ENCODE measurements at places on chromosomes 5 and 9.

GRCh38 chr5:54254482-54255198 lies 55.7 kb downstream of the ARL15 start:
- DNase-seq: no peak

DNA sequence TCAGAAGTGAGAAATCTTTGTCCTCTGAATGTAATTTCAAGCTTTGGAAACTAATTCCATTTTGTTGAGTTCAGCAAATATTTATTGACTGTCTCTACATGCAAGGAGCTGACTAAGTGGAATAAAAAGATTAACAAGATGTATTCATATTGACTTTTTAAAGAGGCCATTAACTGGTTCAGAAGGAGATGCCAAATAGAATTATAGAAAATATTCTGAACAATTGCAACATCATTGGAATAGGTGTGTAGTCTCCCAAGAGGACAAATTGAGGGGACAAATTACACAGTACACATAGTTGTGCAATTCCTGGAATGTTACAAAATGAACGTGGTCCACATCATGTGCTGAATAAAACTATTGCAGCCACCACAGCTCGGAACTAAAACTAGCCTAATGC lies 224.2 kb downstream of the NPR3 start:
- no peak for DNase-seq

GRCh38 chr5:64505769-64506566 lies at the start of gene RGS7BP:
Gene RGS7BP (plus strand): TSS chr5:64506015. CDS start chr5:64506625, 610 bp downstream.
- no peak for DNase-seq

DNA sequence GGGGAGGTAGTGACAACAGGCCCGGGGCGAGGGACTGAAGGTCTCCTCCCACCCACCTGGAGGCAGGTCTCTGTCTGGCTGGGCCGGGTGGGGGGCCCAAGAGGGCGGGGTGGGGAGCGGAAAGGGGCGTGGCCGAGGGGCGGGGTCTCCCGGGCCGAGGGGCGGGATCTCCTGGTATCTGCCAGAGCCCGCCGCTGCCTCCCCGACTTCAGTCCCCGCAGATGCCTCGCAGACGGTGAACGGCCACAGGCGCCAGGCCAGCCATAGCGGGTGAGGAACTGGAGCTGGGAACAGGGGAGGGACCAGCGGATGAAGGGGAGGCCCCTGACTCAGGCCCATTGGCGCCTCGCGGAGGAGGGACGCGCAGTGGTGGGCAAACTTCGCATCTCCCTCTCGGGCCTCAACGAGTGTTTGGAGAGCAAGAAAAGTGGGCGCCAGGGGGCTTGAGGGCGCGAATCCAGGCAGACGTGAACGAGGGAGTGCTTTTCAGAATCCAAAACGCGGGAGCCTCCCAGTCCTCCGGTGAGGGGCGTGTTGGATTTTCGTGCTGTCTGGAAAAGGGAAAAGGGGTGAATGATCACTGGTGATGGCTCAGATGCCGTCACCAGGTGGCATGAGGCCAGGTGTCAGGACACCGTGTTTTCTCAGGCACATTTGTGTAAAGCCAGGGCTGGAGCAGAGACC lies at the start of gene ADGRD2:
Gene ADGRD2, plus strand, starts transcription at position 211 of the 684 bp plus-strand sequence. CDS start 1,216 bp downstream, outside the sequence.
- DNase-seq: no peak

GRCh38 chr9:112162621-112163413 lies 12.3 kb downstream of the SUSD1 start:
- DNase-seq: no peak

DNA sequence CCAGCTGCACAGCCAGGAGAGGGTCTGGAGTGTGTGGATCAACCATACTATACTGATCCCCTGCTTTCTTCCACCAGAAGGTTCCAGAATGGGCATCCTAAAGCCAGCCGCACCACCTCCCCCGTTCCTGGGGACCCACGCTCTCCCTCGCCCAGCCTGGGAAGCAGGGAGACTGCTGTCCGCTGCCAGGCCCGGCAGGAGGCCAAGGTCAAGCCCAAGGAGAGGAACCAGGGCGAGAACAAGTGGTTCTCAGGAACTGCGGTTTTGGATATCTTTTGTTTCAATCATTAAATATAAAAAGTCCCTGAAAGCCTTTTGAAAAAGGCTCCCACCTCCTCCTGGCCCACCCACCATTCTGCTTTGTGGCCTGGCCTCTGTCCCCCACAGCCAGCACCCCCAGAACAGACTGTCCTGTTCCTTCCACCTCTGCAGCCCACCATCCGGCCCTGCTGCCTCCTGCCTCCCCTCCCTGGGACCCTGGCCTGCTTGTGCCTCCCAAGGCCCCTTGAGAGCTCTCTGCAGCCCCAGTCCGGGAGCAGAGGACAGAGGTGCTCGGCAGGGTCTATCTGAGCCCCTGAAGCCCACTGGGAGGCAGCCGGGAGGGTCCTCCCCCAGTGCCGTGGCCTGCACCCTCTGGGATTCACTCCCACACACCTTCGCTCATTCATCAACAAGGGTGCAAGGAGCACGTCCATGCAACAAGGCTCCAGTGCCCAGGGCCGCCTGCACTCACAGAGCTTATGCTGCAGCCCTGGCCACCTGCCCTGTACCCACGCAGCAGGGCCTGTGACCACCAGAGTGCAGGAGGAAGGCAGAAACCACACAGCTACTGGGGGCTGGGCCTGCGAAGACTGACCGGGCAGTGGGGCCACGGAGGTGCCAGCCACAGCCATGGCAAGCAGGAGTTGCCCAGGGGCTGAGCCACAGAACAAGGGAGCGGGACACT lies 614 bp upstream of the LCN6 start:
- no peak for DNase-seq

Data from effector CD8-positive, alpha-beta T cell (primary cell).